ENCODE measurements at places on chromosomes 7 and 10. TPM values are rescaled to one million over a fixed set of nuclear protein-coding genes. Genes with fewer than 3 reads are reported as not detected.

DNA sequence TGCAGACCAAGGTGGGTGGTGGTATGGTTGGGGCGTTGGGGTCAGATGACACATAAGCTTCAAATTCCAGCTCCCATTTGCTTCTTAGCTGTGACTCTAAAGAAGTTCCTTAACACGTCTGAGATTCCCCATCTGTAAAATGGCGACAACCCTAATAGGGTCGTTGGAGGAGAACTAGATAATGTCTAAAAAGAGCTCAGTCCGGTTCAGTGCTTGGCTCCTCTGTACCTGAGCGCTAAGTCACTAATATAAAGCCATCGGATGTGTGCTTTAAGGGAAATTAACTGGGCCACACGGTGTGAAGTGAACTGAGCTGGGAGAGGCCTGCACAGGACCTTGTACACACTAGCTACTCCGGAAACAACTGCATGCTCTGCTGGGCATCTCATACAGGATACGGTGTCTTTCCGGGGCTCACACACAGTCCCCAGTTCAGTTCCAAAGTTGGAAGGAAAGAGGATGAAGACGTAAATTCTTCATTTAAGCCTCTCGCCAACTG is 476 bp upstream of the ZFYVE27 start:
- DNase-seq = no peak

DYDC1 gene
- not detected for polyA plus RNA-seq

DNA sequence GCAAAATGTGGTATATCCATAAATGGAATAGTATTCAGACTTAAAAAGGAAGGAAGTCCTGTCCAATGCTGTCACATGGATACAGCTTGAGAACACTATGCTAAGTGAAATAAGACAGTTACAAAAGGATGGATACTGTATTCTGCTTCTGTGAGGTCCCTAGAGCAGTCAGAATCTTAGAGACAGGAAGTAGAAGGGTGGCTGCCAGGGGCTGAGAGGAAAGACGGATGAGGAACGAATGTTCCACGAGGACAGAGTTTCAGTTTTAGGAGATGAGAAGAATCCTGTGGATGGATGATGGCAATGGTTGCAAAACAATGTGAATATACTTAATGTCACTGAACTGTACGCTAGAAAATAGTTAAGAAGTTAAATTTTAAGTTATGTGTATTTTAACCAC is 3.8 kb downstream of the PRKCQ start:
- no peak for DNase-seq

- DNase-seq = no peak
These were observed 7.9 kb upstream of the EN2 start for GRCh38 chr7:155449869-155450557.

FAM25A gene
- not detected for polyA plus RNA-seq

PITX3 gene
- polyA plus RNA-seq = 0.08 TPM

All from urinary bladder (tissue), 4 donors.